ENCODE measurements at places on chromosomes 6 and 20. TPM values are rescaled to one million over a fixed set of nuclear protein-coding genes. Genes with fewer than 3 reads are reported as not detected.

Gene NFKBIL1
- total RNA-seq, result 25.3 TPM

Gene ITPA
- total RNA-seq, result 34.7 TPM

Gene SERINC3
- total RNA-seq, result 130 TPM

Gene RNF39
- under 0.01 TPM for total RNA-seq

Gene PLA2G7
- not detected for total RNA-seq

Measured in dermis lymphatic vessel endothelial cell (primary cell).